Left lung (tissue), 14 donors: ENCODE measurements at places on chromosomes 7 and 10. TPM values are rescaled to one million over a fixed set of nuclear protein-coding genes. Genes with fewer than 3 reads are reported as not detected.

GRCh38 chr10:4101918-4102654 is 317.1 kb upstream of the KLF6 start:
- H3K27me3 ChIP-seq: no peaks in the 10 kb centered on the region
- H3K4me1 ChIP-seq: no peaks in the 10 kb centered on the region
- H3K4me3 ChIP-seq: no peak overlapping the region

GRCh38 chr10:32943395-32943794 is 14.6 kb downstream of the ITGB1 start:
- no peak overlapping the region for H3K4me3 ChIP-seq
- no peak overlapping the region for H3K27ac ChIP-seq
- H3K36me3 ChIP-seq: no peaks in the 10 kb centered on the region
- H3K4me1 ChIP-seq: peaks cover 65% of the 10 kb centered on the region
- no peak for DNase-seq

RBP3 gene
- not detected for polyA plus RNA-seq

- H3K4me3 ChIP-seq: no peak overlapping the region
- H3K36me3 ChIP-seq: no peaks in the 10 kb centered on the region
- DNase-seq: no peak
Measured at GRCh38 chr7:117025891-117026290, 72.6 kb downstream of the ST7 start.

PAPOLB gene
- 0.15 TPM for polyA plus RNA-seq
